ENCODE measurements at places on chromosomes 12 and 14.

GRCh38 chr12:93813186-93813585, 136.0 kb downstream of the CRADD start:
- DNase-seq: no peak

- no peak for DNase-seq
Observed at GRCh38 chr12:47773858-47774580, 981 bp downstream of the SLC48A1 start.

DNA sequence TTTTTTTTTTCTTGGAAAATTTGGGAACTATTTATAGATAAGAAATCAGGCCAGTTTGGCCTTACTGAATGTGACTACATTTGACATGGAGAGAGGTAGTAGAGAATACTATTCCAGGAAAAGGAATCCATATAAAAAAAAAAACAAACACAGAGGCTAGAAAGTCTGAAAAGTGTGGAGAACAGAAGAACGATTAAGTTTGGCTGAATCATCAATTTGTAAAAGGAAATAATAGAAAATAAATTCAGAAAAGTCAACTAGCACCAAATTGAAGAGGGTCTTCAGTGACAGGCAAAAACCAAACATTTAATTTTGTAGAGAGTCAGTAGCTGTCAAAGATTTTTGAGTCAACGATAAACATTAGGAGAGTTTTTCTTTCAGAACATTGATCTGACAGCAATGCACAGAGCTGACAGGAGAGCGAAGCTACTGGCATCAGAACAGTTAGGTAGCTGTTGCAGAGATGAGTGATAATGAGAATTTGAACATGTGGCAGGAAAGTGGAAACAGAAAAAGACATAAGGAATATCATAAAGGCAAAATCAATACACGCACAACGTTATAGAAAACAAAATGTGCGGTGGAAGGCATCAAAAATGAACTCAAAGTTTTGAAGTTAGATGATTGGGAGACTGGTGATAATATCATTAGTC, 241.2 kb downstream of the SOX5 start:
- no peak for DNase-seq

DNA sequence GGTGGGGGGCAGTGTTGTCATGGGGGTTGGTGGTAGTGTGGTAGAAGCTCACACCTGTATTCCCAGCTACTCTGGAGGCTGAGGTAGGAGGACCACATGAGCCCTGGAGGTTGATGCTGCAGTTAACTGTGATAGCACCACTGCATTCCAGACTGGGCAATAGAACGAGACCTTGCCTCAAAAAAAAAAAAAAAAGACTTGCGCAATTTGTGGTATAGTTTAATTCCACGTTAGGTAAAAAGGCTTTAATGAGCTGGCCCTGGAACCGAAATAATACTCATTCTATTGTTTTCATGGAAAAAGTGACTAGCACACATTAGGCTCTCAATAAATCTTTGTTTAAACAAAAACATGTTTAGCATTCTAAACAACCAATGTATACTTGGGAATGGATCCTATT, 25.4 kb upstream of the NAP1L1 start:
- no peak for DNase-seq

DNA sequence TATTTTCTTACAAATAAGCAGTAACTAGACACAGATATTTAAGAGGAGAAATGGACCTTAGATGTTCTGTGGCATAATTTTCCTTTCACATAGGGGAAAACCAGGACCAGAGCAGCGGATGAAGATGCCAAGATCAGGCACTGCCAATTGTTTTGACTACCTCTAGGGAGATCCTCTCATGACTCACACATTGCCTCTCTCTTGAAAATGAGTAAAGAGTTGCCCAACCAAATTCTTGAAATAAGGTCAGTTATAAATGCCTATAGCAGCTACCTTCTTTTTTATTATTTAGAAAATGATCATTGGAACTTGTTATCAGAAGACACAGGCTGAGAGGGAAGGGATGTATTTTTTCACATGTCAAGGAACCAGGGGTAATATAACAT, 263.4 kb upstream of the PLEKHG7 start:
- DNase-seq: no peak

GRCh38 chr12:14554281-14555007, 13.2 kb downstream of the PLBD1 start:
- DNase-seq: no peak

DNA sequence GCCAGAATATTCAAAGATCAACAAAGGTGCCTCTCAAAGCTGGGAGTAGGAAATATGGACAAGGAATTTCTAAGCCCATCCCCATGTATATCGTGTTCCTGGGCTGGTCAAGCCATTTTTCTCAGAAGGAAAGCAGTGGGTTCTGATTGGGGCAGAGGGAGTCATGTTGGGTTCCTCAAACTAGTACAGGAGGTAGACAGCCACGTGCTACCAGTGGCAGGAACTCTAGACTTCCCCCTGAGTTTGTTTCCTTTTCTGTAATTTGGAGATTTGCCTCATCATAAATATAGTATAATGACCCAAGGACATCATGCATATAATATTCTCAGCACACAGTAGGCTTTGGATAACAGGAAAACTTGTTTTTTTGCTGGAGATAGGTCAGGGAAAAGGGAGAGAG, 16.4 kb upstream of the PLEKHH1 start:
- no peak for DNase-seq

DNA sequence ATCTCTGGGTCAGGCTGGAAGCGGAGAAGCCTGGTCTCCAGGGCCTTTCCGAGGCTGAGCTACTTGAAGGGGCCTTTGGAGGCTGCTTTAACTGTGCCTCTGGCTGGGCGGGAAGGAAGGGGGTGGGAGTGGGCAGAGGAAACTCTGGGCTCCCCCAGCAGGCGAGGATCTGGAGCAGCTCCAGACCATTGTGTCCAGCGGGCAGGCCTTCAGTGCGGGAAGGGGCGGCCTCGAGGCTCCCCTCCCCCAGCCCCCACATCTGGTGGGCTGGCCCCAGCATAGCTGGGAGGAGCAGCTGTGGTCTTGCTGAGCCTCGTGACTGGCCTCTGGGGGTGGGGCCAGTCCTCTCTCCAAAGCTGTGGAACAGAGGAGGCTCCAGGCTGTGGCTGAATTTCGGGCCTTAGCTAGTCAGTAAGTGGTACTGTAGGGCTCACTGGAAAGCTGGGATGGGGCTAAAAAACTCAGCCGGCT, 3.4 kb downstream of the TAMALIN start:
- peak; percentile 36 for DNase-seq
